ENCODE measurements at places on chromosomes 16 and 17.
A peak's percentile ranks its signal among the peaks of the same experiment; 100 is the strongest.

- DNase-seq: no peak
Measured at GRCh38 chr16:57950382-57950781, 20.5 kb downstream of the CNGB1 start.

GRCh38 chr16:83335076-83335475 is 472.7 kb upstream of the HSBP1 start:
- no peak for DNase-seq

DNA sequence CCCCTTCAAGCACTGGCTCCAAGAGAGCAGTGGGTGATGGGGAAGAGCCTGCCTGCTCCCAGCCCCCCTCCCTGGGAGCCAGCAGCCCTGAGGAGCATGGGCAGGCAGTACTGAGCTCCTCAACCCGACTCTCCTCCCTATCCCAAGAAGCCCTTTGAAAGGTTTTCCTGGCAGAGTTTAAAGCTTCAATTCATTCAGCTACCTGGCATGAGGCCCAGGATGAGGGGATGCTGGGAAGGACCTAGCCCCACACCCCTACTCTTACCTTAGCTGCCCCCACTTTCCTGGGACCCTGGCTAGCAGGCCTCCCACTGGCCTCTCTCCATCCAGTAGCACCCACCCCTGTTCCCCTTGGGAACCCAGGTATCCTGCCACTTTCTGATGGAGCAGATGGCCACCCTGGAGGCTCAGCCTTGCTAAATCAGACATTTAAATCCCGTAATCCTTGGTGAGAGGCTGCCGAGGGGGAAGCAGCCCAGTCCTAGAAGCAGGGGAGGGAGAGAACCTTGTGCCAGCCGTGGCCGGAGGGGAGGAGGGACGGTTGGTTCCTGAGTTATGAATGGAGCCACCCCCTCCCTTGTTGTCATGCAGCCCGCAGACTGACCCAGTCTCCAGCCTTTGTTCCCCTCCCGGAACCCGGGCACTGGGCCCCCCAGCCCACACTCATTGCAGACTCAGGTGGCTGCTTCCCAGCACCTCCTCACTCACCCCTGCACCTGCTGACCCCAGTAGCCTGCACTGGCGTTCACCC is 17.1 kb downstream of the ATP1B2 start:
- no peak for DNase-seq

- peak; percentile 72 for DNase-seq
Measured at GRCh38 chr17:36722121-36722902, 120.9 kb downstream of the MRM1 start.

DNA sequence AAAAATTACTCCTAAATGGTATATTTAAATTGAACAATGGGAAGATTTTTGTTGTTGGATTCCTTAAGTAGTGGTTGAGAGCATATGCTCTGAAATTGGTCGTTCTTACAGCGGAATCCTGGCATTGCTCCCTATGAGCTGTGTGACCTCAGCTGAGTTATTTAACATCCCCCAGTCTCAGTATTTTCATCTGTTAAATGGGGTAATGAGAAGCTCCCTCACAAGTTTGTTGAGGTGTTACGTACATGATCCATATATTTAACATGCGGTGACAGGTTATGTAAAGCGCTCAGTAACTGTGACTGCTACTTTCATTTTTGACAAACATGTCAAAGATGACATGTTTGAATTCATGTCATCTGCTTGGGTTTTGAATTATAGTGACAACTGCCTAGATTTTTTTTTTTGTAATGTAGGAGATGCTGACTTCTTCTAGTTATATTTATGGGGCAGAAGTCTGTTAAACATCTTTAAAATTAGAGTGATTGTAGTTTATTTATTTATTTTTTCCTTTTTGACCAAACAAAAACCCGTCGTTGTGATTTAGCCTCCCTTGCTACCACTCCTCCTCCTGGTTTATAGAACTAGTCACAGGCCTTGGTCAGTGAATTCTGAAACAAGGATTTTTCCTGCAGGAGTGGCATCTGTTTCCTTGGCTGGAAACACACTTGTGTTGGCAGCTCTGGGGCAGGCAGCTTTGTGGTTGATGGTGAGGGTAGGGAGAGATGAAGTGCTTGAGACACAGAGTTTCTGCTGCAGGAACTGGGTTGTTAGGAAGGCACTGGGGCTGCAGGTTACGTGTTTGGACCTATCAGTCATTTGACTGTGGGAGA is 268.8 kb downstream of the SNX29 start:
- no peak for DNase-seq

GRCh38 chr16:692356-693108 is 2.3 kb upstream of the WDR24 start:
- DNase-seq: no peak

DNA sequence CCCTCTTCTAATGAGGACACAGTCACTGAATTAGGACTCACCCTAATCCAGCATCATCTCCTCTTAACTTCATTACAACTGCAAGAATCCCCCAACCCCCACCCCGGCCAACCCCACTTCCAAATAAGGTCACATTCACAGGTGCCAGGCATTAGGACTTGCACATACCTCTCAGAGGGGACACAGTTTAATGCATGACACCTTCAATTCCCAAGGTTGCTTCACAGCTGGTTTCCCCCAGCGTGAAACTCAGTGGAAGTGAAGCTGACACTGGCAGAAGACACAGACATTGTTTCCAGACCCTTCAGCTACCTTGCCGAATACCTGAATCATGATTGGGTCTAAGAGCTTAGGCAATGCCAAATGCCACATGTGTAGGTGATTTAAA is 217.0 kb upstream of the DYNLRB2 start:
- DNase-seq: no peak

GRCh38 chr17:18991531-18992315 is 12.8 kb downstream of the FAM83G start:
- DNase-seq: no peak

GRCh38 chr16:67305216-67306071 is 21.1 kb downstream of the KCTD19 start:
- no peak for DNase-seq

DNA sequence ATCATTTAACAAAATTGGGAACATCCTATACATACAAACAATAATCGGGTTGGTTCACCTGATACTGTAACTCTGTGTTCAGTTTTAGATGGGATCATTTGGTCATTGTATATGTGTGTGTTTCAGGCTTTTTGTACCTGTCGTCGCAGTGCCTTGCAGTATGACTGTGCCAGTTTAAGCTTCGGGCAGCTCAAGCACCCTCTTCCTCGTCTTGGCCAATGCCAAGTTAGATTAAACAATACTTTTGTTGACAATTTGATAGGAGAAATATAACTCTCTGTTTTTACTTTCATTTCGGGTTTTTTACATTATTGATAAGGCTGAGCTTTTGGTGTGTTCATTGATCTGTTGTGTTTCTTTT is 37.0 kb upstream of the ARHGAP17 start:
- DNase-seq: no peak

Measured in activated CD4-positive, alpha-beta T cell treated with anti-CD3 and anti-CD28 coated beads, Interleukin-2, amount 50 U/mL, for 1 hour (primary cell).